ENCODE measurements at places on chromosomes 12 and 14.

DNA sequence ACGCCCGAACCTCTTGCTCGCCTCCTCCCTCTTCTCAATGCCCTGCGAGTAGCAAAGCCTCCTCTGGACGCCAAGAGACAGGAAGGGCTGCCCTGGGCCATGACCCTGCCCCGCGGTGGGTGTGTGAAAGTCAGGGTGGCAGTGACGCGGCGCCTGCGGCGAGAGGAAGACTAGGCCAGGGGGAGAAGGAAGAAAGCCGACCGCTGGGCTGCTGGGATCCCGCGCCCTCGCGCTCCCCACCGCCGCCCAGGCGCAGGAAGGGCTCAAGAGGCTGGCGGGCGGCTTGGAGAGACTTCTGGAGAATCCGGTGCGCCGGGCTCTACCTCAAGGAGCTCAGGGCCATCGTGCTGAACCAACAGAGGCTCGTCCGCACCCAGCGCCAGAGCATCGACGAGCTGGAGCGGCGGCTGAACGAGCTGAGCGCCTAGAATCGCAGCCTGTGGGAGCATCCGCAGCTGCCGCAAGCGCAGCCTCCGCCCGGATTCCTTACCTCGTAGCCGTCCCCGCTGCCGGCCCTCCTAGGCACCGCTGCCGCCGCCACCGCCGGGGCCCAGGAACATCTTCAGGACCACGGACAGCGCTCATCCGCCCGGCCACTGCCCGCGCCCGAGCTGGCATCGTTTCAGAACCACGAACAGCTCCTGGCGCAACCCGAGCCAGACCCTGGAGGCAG lies 105.0 kb upstream of the PRB2 start:
- peak; percentile 74 for DNase-seq

GRCh38 chr12:49529414-49529813 lies 9.4 kb upstream of the KCNH3 start:
- DNase-seq, result no peak

- DNase-seq, result no peak
Observed at GRCh38 chr14:28876572-28876945, 110.0 kb downstream of the FOXG1 start.

- peak; percentile 70 for DNase-seq
Observed at GRCh38 chr14:95515596-95516552, 576 bp downstream of the SYNE3 start.

DNA sequence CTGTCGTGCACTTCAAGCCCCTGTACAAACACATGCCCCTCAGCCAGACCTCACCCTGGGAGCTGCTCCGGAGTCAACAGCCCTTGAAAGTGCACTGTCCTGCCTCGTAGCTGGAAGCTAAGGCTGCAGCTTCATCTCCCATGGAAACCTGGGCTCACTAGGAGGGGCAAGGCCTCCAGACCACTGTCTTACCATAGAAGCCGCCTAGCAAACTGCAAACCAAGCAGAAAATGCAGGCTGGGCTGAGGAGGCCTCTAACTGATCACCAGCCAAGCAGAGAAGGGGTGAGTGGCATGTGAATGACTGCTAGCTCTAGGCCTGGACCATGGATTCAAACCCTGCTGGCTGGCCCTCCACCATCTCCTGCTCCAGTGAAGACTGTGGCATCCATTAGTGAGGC lies 340.2 kb downstream of the CACNA1C start:
- DNase-seq, result no peak

DNA sequence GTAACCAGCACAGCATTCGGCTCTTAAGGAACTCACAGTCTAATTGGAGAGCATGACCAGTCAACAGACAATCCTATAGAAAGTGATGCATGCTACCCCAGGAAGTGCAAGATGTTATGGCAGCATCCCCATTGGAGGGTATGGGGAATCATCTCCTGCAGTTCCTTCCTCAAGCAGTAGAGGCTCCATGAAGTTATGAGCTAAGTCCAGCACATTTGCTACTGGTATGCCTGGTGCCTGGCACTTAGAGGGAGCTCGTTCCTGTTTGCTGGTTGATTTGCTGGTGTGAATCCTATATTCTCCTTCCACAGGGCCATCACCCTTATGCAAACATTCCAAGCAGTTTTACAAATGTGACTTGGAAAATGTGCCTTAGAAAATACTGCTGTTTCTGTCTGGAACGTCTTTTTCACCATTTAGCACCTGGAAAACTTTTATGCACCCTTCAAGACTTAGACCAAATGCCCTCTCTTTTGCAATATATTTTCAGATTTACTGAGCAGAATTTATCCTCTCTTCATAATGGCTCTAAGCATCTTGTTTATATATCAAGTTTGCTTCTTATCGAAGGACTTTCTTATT lies 136.1 kb upstream of the WSCD2 start:
- peak; percentile 24 for DNase-seq

- no peak for DNase-seq
Observed at GRCh38 chr12:2167231-2167630, 114.4 kb downstream of the CACNA1C start.

- DNase-seq, result no peak
Observed at GRCh38 chr12:132322206-132323132, 6.9 kb downstream of the GALNT9 start.

GRCh38 chr14:52663850-52664249 lies 31.5 kb downstream of the ERO1A start:
- no peak for DNase-seq

DNA sequence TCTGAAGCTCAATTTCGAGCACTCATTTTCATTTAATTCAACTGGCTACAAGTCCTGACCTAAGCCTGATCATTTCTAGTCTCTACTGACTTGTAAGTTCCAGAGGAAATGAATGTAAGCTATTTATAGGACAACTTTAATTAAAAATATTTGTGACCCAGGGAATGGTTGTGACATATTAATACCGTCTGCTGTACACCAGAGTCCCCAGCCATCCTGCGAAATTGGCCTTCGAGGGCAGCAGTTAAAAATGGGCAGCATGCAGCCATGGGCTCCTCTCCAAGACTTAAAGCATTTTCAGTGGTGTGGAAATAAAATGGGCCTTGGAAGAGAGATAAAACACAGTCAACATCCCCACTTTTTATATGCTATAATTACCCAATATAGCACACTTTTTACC lies 30.7 kb upstream of the OVCH1 start:
- DNase-seq, result no peak

- DNase-seq, result no peak
Observed at GRCh38 chr12:84741692-84742091, 170.9 kb downstream of the SLC6A15 start.

DNA sequence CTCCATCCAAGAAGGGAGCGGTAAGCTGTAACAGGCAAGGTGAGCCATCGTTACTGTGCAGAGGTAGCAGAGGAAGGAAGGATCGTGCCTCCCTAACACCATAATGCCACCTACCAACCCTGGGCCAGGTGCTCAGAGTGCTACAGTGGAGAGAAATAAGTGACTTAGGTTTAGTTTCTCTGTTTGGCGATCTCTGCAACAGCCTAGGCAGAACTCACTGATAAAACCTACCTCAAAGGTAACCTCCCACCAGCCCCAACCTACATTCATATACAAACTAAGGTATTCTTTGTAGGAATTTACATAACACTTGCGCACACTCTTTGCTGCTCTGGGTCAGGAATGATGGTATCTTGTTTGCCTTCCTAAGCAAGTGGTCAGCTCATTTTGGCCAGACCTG lies 93.4 kb upstream of the TMEM132D start:
- DNase-seq, result no peak

DNA sequence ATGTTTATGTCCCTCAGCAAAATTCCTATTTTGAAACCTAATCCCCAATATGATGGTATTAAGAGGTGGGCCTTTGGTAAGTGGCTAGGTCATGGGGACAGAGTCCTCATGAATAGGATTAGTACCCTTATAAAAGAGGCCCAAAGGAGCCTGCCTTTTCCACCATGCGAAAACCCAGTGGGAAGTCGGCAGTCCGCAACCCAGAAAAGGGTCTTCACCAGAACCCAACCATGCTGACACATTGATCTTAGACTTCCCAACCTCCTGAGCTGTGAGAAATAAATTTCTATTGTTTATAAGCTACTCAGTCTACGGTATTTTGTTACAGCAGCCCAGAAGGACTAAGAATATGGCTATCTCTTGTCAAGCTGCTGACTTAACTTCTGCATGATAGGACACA lies 66.5 kb downstream of the COCH start:
- no peak for DNase-seq
